B cell (primary cell): ENCODE measurements at places on chromosomes 4 and X. TPM values are rescaled to one million over a fixed set of nuclear protein-coding genes. Genes with fewer than 3 reads are reported as not detected.
A peak's percentile ranks its signal among the peaks of the same experiment; 100 is the strongest.

DNA sequence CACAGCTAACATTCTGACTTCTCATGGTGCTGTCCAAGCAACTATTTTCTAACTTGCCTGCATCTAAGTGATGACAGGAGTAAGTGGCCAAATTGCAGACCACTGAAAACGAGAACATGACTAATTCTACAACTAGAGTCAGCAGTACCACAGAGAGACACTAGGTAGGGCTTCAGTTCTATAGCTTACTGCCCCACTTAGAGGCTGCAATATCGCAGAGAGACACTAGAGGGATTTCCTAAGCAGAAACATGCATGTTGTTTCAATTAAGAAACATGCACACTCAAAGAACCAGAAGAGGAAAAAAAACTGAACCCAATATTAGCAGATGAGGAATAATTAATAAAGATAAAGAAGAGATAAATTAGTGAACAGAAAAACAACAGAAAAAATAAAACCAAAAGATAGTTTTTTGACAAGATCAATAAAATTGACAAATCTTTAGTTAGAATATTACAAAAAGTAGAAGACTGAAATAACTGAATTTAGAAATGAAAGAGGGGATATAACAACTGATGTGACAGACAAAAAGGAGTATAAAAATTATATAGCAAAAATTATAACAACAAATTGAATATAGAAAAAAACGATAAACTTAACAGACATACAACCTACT, 100.8 kb downstream of the SPIN4 start:
- peak; percentile 62 for DNase-seq

GRCh38 chr4:2671267-2671895, 84.8 kb downstream of the TNIP2 start:
- no peak for DNase-seq

- DNase-seq, result no peak
Measured at GRCh38 chr4:56055027-56055977, 106.6 kb downstream of the CEP135 start.

- peak; percentile 73 for DNase-seq
Measured at GRCh38 chrX:101385795-101386541, at the start of gene BTK. TSS of gene BTK (minus strand) at chrX:101386191. CDS start at chrX:101375284, 10,907 bp downstream.

- DNase-seq, result no peak
Measured at GRCh38 chrX:68185161-68185560, 248.1 kb downstream of the OPHN1 start.

- no peak for DNase-seq
Measured at GRCh38 chr4:77880784-77881183, 18.2 kb downstream of the MRPL1 start.

DNA sequence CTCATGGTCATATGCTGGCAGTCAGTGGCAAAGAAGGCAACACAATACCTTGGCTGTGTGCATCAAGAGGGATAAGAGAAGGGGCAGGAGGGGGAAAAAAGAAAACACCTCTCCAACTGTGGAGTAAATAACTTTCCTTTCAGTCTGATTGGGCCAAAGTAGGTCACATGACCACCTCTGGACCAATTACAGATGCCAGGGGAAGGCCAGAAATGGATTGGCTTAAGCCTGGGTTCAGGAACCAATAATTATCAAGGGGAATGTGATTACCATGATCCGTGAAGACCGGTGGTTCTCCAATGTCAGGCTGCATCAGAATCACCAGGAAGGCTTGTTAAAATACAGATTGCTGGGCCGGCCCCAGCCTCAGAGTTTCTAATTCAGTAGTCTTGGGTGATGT, 7.4 kb upstream of the ADGRG2 start:
- no peak for DNase-seq

GRCh38 chrX:44314259-44314734, 29.2 kb downstream of the EFHC2 start:
- DNase-seq, result peak; percentile 31

DNA sequence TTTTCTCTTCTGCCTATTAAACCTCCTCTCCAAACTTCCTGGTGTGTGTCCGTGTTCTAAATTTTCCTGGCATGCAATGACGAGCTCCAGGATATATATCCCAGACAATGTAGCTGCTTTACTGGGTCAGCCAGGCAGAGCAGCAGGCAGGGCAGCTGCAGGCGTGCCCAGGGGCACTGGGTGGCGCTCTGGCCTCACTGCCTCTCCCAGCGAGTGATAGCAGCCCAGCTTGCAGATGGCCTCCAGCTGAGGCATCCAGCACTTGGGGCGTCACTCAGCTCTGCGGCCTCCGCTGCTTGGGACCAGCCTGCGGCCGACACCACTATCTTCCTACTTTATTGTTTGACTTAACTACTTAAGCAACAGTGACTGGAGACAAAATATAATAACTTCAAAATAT, 23.0 kb upstream of the UBA6 start:
- no peak for DNase-seq

GRCh38 chr4:113116414-113117357, 67.2 kb downstream of the ANK2 start:
- DNase-seq, result no peak

- DNase-seq, result no peak
Measured at GRCh38 chr4:101458914-101459313, 111.6 kb upstream of the PPP3CA start.

DNA sequence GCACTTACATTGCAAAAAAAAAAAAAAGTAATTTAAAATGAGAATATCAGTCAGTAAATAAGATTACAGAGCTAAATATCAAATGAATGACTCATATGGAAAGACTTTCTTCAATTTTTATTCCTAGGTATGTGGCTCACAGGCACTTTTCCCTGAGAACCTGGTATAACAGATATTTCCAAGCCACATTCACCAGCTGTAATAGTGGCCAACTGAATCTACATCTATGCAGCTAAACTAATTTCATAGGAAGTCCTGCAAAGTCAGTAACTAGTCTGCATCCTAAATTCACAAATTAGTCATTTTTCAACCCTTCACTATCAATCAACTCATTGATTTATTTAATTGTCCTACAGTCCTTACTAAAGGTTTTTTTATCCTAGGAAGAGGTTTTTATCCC, 5.6 kb downstream of the PDE5A start:
- no peak for DNase-seq

- no peak for DNase-seq
Measured at GRCh38 chr4:5874811-5875449, 18.0 kb downstream of the CRMP1 start.

- no peak for DNase-seq
Measured at GRCh38 chrX:124033821-124034220, 72.3 kb downstream of the STAG2 start.

CXCL3 gene
- polyA plus RNA-seq, result 0.39 TPM in 1 of 2 replicates, not detected in the other

NR3C2 gene
- polyA plus RNA-seq, result 5.9 and 6.7 TPM in 2 replicates

RNF212 gene
- 2.1 TPM in 2 replicates for polyA plus RNA-seq

ENOX2 gene
- 4.5 and 5.1 TPM in 2 replicates for polyA plus RNA-seq

ADAM29 gene
- polyA plus RNA-seq, result not detected in 2 replicates

GDPD2 gene
- polyA plus RNA-seq, result not detected in 2 replicates

ART3 gene
- not detected in 2 replicates for polyA plus RNA-seq

OTC gene
- not detected in 2 replicates for polyA plus RNA-seq

KIT gene
- 0.01 and 0.04 TPM in 2 replicates for polyA plus RNA-seq

TRPC3 gene
- not detected in 2 replicates for polyA plus RNA-seq

NSG1 gene
- polyA plus RNA-seq, result 0.39 TPM in 1 of 2 replicates, not detected in the other
